ENCODE measurements at places on chromosomes 6 and 20. TPM values are rescaled to one million over a fixed set of nuclear protein-coding genes. Genes with fewer than 3 reads are reported as not detected.

Gene ATP6V1G2
- 3.8 TPM for total RNA-seq

Gene ADGRB3
- 1.4 TPM for total RNA-seq

Gene SLC35D3
- not detected for total RNA-seq

Gene PDE10A
- 6.1 TPM for total RNA-seq

Gene THBS2
- total RNA-seq: 519 TPM

Gene ANKRD66
- not detected for total RNA-seq

Gene SOX4
- 12.4 TPM for total RNA-seq

All from fibroblast of the aortic adventitia (primary cell).